ENCODE measurements at places on chromosomes 1 and 21.
A peak's percentile ranks its signal among the peaks of the same experiment; 100 is the strongest.

GRCh38 chr1:217717959-217718358 lies 86.8 kb downstream of the SPATA17 start:
- no peak for DNase-seq

DNA sequence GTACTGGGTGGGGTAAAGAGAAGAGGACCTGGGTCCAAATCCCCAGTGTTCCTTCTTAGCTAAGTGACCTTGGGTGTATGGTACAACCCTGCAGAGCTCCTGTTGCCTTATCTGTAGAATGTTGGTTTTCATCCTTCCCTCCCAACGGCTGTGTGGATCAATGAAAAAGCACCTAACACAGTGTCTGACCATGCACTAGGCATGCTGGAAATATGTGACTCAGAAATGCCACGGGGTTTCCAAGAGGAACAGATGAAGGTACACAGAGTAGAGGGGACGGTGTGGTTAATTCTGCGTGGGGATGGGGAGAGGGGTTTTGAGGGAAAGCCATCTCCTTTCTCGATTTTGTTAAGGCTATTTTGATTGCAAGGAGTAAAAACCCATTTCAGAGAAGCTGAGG lies 8.6 kb downstream of the NIPAL3 start:
- DNase-seq, result no peak

GRCh38 chr1:19156676-19157075 lies 53.4 kb downstream of the UBR4 start:
- no peak for DNase-seq

- DNase-seq, result no peak
These were observed 51.3 kb upstream of the CXADR start for GRCh38 chr21:17461582-17461981.

- no peak for DNase-seq
These were observed 186.7 kb downstream of the FOXD2 start for GRCh38 chr1:47624531-47624930.

DNA sequence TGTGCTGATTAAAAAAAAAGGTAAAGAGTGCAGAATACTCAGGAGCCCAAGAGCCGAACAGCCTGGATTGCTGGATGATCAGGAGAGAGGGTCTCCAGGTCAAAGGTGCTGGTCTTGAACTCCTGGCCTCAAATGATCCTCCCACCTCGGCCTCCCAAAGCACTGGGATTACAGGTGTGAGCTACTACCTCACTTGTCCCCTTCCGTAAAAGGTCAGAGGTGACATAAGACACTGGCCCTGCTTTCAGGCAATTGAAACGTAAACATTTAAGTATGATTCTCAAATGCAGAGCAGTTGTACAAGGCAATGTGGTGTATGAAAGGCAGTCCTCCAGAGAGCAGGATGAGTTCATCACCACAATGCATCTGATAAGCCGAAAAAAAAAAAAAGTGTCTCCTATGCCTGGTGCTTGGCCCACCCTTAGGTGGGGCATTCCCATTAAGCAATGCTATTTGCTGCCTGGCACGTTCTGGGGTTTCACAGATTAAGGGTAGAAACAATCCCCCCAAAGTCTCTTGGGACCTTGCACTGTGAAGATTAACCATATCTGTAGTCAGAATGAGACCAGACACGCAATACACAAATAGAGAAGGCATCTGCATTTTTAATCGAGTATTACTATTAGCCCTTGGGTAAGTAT lies 47.7 kb downstream of the PARP1 start:
- DNase-seq, result no peak

DNA sequence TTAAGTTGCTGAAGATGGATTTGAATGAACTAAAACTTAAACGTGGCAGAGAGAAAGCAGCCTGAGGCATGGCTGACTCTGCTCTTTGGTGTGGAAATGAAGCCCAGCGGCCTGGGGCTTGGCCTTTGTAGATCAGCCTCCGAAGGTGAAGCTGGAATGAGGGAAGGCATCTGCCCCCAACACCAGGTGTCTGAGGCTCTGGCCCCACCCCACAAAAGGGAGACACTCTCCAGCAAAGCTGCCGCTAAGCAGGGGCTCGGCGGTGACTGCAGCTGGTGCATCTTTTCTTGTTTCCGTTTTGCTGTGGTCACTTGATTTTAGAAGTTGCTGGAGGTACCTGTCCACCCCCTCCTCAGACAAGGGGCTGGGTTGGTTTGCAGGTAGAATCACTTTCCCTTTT lies 38.2 kb upstream of the NID1 start:
- DNase-seq, result no peak

- DNase-seq, result peak; percentile 17
These were observed 743 bp downstream of the CD52 start for GRCh38 chr1:26318338-26319064.

Measured in activated T-helper 1 cell treated with anti-CD3 and anti-CD28 coated beads, Interleukin-12 subunit alpha, Interleukin-12 subunit beta, Interleukin-2, Interleukin-4 antibody, amounts not matched to agents 30 ng/mL and 10 ng/mL and 1 ng/mL, durations not matched to agents 14 hours and 24 hours and 36 hours (primary cell).